Posterior vena cava (tissue), 2 donors: ENCODE measurements at places on chromosomes 13 and 19. TPM values are rescaled to one million over a fixed set of nuclear protein-coding genes. Genes with fewer than 3 reads are reported as not detected.
A peak's percentile ranks its signal among the peaks of the same experiment; 100 is the strongest.

The SLC1A5 gene
- total RNA-seq: 95.5 TPM

The ZIC2 gene
- total RNA-seq: not detected

DNA sequence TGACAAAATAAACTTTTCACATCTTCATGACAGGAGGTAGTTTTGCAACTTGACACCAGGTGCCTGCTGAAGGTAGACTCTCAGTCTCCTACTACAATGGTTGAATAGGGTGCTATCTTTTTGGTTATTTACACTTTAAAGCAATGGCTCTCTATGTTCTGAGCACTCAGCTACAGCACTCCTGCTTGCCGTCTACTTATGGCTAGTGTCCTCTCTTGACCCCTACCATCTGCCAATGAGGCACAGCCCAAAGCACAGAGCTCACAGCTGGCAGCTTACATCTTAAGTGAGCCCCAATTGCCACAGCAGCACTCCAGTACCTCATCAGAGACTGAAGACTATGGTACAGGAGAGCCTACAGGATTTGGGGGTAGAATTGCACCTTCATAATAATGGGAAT, 11.4 kb downstream of the ZNF708 start:
- DNase-seq: no peak

GRCh38 chr13:42356184-42356575, 84.2 kb downstream of the AKAP11 start:
- no peak for DNase-seq

- DNase-seq: no peak
Observed at GRCh38 chr19:18999016-18999758, 34.1 kb downstream of the SUGP2 start.

The KLK14 gene
- not detected for total RNA-seq

DNA sequence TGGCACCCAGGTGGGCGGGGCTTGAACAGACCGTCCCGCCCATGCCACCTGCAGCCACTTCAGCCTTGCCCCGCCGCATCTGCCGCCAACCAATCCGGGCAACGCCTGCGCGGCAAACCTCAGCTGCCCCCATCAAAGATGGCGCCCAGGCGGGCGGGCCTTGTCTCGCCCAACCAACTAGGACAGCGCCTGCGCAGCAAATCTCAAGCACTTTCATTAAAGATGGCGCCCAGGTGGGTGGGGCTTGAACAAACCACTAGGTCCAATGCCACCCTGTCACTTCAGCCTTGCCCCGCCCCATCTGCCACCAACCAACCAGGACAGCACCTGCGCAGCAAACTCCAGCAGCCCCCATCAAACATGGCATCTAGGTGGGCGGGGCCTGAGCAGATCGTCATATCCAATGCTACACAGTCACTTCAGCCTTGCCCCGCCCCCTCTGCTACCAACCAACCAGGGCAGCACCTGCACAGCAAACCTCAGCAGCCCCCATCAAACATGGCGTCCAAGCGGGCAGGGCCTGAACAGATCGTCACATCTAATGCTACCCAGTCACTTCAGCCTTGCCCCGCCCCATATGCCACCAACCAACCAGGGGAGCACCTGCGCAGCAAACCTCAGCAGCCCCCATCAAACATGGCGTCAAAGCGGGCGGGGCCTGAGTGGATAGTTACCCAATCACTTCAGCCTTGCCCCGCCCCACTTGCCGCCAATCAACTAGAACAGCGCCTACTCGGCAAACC, 1.4 kb downstream of the PEG3 start:
- peak; percentile 96 for DNase-seq

DNA sequence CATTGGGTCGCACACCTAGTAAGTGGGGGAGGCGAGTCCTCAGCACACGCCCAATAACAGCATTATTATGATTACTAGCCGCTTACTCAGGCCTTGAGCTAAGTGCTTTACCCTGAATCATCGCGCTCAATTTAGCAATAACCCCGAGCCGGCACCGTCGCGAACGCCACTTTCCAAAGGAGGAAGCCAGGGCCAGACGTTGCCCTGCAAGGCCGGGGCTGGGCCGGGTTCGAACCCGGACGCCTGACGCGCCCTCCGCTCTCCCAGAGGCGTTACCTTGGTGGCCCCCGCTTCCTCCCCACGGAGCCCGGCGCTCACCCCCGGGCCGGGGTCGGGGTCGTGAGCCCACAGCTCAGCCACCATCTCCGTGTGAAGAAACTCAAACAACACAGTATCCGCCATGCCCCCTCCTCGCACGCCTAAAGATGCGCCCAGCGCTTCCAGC, at the start of gene TRAPPC6A:
TSS of gene TRAPPC6A (minus strand) at position 421 of the 445 bp plus-strand sequence. CDS start at position 402, 19 bp downstream.
- DNase-seq: no peak

GRCh38 chr13:107023335-107023734, 455.4 kb upstream of the ARGLU1 start:
- no peak for DNase-seq
